Muscle of leg (tissue), 16 donors: ENCODE measurements at places on chromosomes 12 and 14.

- no peak overlapping the region for H3K4me3 ChIP-seq
- no peaks in the 10 kb centered on the region for H3K27me3 ChIP-seq
Measured at GRCh38 chr12:111443086-111443485, 37.4 kb downstream of the SH2B3 start.

DNA sequence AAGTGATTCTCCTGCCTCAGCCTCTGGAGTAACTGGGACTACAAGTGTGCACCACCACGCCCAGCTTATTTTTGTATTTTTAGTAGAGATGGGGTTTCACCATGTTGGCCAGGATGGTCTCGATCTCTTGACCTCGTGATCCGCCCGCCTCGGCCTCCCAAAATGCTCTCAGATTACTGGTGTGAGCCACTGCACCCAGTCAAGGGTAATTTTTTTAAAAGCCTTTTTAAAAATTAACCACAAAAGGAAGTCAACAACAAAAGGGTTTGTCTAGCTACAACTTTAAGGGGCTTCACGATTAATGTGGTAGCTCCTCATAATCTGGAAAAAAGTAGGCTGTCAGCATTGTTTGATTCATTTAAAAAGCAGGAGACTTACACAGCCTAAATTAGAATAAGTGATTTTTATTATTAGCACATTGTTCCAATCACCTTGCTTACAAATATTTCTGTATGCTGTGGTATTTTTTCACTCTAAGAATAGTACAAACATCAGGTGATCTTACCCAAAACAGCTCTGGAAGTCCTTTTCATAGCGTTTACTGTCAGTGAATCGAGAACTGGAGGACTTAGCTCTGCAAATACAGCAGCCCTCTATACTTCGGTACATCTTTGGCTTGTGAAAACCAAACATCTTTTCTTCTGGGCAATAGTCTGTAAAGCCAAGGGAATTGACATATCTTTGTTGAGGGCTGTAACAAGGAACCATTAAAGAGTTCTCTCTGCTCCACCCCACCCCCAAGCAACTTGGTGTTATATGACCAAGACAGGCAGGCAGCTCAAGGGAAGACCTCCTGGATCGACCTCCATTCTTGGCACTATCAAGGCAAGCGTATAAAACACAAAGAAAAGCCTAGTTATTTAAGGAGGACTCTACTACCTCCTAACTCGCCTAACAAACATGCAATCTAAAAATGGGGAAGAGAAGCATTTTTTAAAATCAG, 28.1 kb downstream of the SINHCAF start:
- H3K4me1 ChIP-seq: no peaks in the 10 kb centered on the region
- H3K27ac ChIP-seq: no peak overlapping the region
- no peak for DNase-seq
- H3K4me3 ChIP-seq: no peak overlapping the region

DNA sequence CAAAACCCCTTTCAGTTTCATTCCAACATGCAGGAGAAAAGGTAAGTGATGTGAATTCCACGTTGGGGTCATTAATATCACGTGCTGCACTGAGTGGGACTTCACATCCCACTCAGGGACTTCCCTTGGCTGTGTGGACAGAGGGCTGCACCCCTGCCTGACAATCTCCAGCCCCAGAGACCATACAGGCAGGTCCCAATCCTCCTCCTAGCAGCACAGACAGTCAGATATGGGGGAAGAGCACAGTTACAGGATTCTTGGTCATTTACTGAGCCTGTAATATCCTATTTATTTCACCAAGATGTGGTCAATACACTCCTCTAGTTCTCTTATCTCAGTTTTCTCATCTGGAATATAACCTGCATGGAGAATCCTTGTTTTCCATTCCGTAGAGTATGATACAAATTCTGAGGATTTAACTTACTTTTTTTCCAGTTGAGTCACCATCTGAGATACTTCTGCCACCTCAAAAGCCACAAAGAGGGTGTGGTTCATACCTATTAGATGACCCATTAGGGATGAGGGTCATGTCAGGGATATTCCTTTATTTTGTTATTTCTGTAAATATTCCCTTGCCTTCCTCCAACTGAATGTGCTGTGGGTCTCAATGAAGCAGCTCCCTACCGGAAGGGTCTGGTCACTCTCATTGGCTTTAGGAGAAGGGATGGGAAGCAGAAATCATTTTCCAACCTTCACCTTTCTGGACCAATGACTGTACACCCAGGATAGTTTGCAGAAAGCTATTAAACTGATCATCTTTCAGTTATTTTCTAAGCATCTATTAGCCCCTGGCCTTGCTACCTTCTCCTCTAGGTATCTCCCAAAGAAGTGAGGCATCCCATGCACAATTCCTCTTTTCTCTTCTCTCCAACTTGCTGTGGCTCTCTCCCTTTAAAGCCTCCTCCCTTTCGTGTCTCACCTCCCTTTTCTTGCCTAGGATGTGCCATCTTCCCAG, 43.0 kb upstream of the NTF3 start:
- no peak overlapping the region for H3K4me3 ChIP-seq
- no peak overlapping the region for H3K27ac ChIP-seq
- no peaks in the 10 kb centered on the region for H3K4me1 ChIP-seq
- no peaks in the 10 kb centered on the region for H3K36me3 ChIP-seq

DNA sequence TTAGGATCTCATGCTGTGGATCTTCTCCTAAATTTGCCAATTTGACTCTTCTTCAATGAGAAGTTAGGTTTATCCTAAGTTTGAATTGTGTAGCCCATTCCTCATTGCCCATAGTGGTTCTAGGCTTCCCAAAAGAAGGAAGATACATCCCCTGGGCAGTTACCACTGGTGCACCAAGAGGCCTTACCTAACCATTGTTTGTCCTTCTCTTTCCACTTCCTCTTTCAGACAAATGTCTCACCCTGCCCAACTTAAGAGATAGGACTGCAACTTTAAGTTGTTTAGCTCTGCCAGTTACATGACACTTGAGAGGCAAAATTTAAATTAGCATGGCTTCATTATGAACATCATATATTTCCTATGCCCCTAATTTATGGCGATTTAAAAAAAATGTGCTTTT, 9.4 kb upstream of the KCNH3 start:
- peaks cover under 1% of the 10 kb centered on the region for H3K27me3 ChIP-seq
- peaks cover 25% of the 10 kb centered on the region for H3K36me3 ChIP-seq
- no peak overlapping the region for H3K27ac ChIP-seq
- H3K4me1 ChIP-seq: no peaks in the 10 kb centered on the region

DNA sequence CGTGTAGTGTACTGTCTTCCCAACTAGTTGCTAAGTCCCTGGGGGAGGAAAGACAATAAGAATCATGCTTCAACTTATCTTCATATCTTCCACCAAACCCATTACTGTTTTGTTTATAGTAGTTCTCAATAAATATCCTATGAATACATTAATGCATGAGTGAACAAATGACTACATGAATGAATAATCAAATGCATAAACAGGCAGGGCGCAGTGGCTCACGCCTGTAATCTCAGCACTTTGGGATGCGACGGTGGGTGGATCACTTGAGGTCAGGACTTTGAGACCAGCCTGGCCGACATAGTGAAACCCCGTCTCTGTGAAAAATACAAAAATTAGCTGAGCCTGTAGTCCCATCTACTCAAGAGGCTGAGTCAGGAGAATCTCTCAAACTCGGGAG, 32.1 kb upstream of the NR2C1 start:
- DNase-seq: no peak
- H3K4me3 ChIP-seq: no peak overlapping the region
- no peaks in the 10 kb centered on the region for H3K27me3 ChIP-seq
- H3K4me1 ChIP-seq: no peaks in the 10 kb centered on the region

DNA sequence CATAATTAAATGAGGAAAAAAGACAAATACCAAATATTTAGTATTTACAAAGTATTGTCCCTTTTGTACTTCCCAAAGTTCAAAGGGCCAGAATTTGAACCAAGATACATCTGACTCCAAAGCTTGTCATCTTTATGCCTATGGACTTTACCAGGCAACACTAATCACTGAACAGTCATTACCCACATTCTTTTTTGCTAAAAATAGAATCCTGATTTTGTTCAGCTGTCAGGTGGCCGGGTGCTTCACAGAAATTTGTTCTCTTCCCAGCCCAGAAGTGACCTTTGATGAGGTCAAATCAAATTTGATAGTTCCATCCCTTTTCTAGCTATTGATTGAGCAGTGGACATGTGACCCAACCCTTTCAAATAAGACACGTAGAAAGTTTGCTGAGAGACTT, 121.6 kb downstream of the LLPH start:
- no peaks in the 10 kb centered on the region for H3K36me3 ChIP-seq
- no peak overlapping the region for H3K27ac ChIP-seq
- DNase-seq: no peak

- H3K27me3 ChIP-seq: peaks cover 7% of the 10 kb centered on the region
- H3K4me3 ChIP-seq: no peak overlapping the region
- no peaks in the 10 kb centered on the region for H3K36me3 ChIP-seq
- peak; percentile 64 for DNase-seq
- peaks cover 66% of the 10 kb centered on the region for H3K4me1 ChIP-seq
Measured at GRCh38 chr12:54162741-54163140, 26.0 kb downstream of the SMUG1 start.

DNA sequence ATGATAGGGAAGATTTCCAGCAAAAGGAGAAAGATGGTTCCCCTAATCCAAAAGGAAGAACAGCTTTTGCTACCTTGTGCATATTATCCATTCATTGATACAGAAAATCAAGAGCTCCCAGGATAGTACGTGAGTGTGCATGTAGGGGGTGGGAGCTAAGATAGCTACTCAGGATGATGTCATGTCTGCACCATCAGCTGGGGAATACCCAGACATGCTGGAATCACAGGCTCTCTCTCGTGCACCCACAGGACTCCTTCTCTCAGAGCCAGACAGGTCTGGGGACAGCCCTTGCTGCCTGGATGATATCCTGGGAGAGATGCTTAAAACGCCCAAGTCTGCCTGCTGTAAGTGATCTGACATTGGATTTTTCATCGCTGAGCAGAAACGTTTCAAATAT, 38.9 kb downstream of the FOXN3 start:
- no peak for DNase-seq
- H3K4me1 ChIP-seq: peaks cover 10% of the 10 kb centered on the region

DNA sequence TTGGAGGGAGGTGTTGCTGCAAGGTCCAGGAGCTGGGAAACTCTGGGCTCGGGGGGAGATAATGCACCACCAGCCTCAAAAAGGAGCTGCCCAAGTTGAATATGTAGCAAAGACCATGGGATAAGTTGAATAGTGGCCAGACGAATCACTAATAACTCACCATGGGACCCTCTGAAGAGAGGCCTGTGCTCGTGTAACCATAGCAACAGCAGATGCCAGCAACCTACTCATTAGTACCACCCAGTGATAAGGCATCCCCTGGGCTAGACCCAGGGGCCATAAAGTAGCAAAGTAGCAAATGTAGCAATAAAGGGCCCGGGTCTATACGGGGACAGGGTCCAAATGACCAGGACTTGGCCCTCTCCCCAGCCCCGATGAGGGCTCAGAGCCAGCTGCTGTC, 328.0 kb downstream of the DPF3 start:
- H3K4me3 ChIP-seq: no peak overlapping the region
- H3K27ac ChIP-seq: peak overlapping the region; percentile 83
- H3K27me3 ChIP-seq: peaks cover 5% of the 10 kb centered on the region
- no peak for DNase-seq

DNA sequence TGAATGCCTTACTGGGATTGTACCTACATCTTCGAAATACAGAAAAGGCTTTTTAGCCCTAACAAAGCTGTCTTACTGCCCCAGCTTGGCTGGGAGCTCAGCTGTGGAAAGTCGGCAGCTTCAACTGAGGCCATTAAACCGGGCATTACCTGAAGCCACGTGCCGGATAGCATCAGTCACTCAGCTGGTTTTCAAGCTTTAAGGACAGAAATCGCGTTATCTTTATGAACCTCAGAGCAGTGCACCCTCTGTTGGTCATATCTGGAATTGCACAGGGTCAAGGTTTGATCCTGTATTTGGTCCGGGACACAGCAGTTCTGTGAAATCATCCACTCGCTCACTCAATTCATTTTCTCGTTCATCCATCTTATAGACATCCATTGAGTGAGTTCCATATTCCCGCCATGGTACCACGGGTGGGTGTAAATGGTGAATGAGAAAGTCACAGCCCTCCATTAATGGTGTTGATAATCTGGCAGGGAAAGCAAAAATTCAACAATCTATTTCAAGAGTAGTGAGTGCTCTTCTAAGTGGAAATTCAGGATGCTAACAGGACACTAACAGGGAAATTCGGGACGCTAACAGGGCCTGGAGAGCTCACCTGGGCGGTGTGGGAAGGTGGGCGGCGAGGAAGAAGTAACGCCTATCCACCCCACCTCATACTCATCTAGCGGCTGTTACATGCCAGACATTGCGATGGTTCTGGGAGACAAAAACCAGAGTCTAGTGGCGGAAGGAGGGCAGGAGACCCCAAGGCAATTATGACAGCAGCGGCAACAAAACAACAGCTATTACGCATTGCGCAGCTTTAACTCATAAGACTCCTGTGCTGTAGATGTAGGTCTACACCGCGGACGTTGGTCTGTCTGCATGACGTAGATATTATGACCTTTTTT, 60.6 kb upstream of the TCL1A start:
- no peak overlapping the region for H3K27ac ChIP-seq
- peak; percentile 26 for DNase-seq
- H3K4me1 ChIP-seq: no peaks in the 10 kb centered on the region
- no peaks in the 10 kb centered on the region for H3K36me3 ChIP-seq

GRCh38 chr12:34218193-34219045, 196.1 kb downstream of the ALG10 start:
- no peaks in the 10 kb centered on the region for H3K4me1 ChIP-seq
- H3K27ac ChIP-seq: no peak overlapping the region
- H3K27me3 ChIP-seq: no peaks in the 10 kb centered on the region
- no peaks in the 10 kb centered on the region for H3K36me3 ChIP-seq
- H3K4me3 ChIP-seq: no peak overlapping the region

DNA sequence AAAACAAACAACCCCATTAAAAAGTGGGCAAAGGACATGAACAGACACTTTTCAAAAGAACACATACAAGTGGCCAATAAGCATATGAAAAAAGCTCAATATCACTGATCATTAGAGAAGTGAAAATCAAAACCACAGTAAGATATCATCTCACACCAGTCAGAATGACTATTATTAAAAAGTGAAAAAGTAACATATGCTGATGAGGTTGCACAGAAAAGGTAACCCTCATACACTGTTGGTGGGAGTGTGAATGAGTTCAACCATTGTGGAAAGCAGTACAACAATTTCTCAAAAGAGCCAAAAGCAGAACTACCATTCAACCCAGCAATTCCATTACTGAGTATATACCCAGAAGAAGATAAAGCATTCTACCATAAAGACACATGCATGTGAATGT, 18.2 kb downstream of the PDE6H start:
- no peak for DNase-seq
- no peaks in the 10 kb centered on the region for H3K36me3 ChIP-seq
- no peaks in the 10 kb centered on the region for H3K27me3 ChIP-seq
- H3K4me1 ChIP-seq: no peaks in the 10 kb centered on the region
- no peak overlapping the region for H3K27ac ChIP-seq
- H3K4me3 ChIP-seq: no peak overlapping the region

DNA sequence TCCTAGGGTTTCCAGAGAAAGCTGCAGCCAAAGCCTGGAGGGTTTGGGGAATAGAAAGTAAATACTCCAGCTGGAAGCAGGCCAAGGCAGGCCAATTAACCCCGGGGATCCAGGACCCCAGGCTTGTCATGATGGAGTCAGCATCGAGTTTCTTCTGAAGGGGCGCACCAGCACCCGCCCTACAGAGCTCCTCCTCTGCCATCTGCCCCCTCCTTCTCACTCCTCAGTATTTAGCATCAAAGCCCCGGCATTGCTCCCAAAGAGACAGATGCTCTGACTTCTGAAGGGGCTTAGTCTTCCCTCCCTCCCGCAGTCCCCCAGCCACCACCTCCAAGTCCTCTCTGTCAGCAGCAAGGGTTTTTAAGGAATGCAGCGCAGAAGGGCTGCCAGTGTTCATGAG, 285.1 kb upstream of the NOS1 start:
- no peaks in the 10 kb centered on the region for H3K4me1 ChIP-seq
- H3K4me3 ChIP-seq: no peak overlapping the region
- peaks cover 7% of the 10 kb centered on the region for H3K27me3 ChIP-seq
- peak; percentile 2 for DNase-seq
- no peak overlapping the region for H3K27ac ChIP-seq

- H3K4me1 ChIP-seq: no peaks in the 10 kb centered on the region
- DNase-seq: peak; percentile 14
- no peaks in the 10 kb centered on the region for H3K27me3 ChIP-seq
Measured at GRCh38 chr14:22002860-22003284, 329.3 kb upstream of the OR4E1 start.
